ENCODE measurements at places on chromosomes 4 and X.

DNA sequence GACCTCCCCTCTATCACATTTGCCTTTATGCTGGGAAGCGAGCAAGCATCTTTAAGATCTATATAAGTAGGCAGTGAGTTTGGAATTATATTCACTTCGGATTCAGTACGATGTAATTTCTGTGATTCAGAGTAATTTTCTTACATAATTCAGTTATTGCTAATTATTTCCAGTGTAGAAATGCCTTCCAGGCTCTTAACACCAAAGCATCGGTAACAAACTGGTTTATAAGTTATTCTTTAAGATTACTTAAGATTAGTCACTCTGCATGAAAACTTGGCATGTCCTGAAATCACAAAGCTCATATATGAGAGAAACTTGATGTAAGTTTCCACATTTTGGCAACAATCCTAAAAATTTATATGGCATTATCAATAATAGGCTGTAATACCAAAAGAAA, 120.8 kb downstream of the ADAMTS3 start:
- no peak for DNase-seq

- no peak for DNase-seq
Observed at GRCh38 chr4:151675411-151675971, 85.3 kb downstream of the GATB start.

- DNase-seq: no peak
Observed at GRCh38 chr4:4864443-4864939, 5.0 kb downstream of the MSX1 start.

DNA sequence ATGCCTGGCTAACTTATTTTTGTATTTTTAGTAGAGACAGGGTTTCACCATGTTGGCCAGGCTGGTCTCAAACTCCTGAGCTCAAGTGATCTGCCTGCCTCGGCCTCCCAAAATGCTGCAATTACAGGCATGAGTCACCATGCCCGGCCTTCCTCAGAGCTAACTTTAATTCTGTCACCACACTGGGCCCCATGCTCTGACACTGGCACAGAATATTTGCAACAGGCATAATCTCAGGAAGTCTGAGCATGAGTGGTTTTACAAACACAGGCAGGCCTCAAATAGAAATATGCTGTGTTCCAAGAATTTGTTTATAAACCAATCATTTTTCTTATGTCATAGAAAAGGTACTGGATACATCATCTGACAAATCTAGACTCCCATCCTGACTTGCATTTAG, 32.7 kb upstream of the FAM9C start:
- no peak for DNase-seq

- DNase-seq: no peak
Observed at GRCh38 chrX:30895370-30895769, 6.3 kb upstream of the TAB3 start.

Measured in fibroblast of the conjunctiva (primary cell).